ENCODE measurements at places on chromosomes 4 and X.

GRCh38 chr4:38769441-38769840 is 13.3 kb downstream of the TLR10 start:
- DNase-seq: no peak

DNA sequence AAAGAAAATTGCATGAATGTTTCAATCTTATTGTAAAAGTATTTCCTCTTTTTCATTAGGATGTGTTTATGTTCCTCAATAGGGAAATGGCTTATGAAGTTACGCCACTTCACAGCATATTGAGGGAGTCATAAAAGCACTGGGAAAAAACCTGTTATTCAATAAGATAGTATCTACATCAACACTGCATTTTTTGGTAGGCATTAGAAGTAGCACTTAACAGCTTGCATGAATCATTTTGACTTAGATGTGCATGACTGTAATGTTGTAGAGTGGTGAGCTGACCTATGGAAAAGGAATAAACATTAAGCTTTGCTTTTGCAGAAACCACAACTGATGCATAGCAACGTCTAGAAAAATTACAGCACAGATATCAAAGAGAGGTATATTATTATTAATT is 111.2 kb upstream of the GRXCR1 start:
- DNase-seq: no peak

DNA sequence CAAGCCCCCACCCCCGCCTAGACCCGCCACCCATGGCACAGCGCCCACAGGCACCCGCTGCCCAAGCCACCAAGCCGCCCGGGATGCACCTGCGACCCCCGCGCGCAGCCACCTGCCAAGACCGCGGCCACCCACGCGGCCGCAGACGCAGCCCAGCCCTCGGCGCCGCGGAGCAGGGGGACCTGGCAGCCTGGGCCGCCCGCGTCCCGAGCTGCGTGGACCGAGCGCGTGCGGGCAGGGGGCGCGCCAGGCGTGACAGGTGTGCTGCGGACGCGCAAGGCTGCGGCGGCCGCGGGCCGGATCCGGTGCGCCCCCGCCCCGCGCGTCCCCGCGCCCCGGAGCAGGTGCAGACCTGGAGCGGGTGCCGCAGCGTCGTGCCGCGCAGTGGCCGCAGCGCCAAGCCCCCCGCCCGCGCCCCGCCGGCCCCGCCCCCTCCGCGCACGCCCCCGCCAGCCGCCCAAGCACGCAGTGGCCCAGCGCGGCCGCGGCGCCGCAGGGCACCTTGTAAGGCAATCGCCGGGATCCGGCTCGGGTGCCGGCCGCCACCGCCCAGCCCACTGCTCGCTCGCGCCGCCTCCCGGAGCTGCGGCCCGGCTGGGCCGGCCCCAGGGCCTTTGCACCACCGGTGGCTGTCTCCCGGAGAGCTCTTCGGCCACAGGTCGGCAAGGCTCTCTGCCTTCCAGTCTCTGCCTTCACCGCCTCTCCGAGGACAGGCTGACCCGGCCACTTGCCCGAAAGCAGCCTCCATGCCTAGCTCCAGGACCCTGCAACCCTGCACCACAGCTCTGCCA is at the start of gene PNCK:
TSS of gene PNCK (minus strand) at position 386 of the 791 bp plus-strand sequence. CDS start 737 bp downstream, outside the sequence.
- no peak for DNase-seq

- DNase-seq: peak; percentile 9
Measured at GRCh38 chr4:34046580-34046979, 2197.7 kb downstream of the ARAP2 start.

DNA sequence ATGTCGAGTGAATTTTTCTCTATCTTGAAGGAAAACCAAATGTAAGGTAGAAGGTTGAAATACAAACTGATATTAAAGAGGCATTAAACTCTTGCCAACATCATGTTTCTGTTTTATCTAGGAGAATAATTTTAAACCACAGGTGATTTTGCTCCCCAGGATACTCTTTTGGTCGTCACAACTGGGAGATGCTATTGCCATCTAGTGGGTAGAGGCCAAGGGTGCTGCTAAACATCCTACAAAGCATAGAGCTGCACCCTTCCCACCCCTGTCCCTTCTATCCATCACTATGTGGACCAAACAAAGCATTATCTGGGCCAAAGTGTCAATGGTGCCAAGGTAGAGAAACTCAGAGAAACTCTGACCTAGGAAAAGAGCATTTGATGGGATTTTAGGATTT is 154.6 kb upstream of the MAGEB2 start:
- no peak for DNase-seq

GRCh38 chrX:17679820-17680219 is 57.5 kb upstream of the SCML1 start:
- DNase-seq: no peak

DNA sequence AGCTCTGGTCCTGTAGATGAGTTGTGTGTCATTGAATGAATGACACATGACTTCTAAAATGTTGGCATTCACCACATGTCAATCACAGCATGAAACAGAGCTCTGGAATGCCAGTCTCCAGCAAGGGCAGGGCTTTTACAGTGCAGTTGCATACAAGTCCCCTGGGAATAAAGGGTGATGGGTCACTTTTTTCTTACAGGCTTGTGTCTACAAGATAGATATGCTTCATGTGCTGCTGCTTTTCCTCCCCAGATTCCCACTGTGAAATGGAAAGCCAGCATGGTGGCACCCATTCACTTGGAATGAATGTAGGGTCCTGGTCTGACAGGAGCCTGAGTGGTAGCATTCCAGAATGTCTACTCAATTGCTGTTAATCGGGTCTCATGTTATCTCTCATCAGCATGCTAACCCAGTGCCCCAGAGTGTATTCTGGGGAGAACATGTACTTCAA is 159.1 kb upstream of the KIT start:
- peak; percentile 46 for DNase-seq

- DNase-seq: no peak
Measured at GRCh38 chr4:25454476-25454875, 77.4 kb downstream of the ANAPC4 start.

DNA sequence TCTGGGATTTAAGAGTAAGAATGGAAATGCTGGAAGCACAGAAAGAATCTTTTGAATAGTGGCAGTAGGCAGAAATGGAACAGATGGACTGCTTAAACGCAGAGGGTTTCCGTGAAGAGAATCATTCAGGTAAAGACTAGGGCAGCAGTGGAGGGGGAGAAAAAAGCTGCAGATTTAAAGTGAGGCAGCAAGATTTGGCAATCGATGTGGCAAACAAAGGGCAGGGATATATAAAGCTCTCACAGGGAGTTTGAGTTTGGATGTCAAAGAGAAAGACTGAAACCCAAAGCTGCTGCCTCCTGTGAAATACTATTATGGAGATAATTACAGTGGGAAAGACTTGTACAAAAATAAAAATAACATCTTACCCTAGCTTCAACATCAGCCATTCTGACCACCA is 384.0 kb downstream of the CENPC start:
- no peak for DNase-seq

DNA sequence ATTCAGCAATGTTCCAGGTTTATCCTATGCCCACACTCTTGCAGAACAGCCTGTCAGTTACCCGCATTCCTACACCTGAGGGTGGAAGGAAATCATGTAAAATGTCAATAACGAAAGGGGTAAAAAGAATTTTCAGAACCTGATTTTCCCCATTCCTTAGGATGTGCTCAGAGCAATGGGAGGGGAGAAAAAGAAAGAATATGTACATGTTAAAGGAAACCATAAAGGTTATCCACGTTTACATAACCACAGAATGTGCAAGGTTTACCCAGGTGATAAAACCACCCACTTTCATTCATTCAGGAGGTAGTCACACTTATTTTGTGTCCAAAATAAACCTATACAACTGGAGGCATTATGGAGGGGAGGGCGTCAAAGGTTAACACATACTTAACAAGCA is 335.5 kb downstream of the ZNF674 start:
- DNase-seq: no peak

- DNase-seq: no peak
Measured at GRCh38 chrX:19688426-19688825, 173.1 kb upstream of the MAP3K15 start.

- DNase-seq: no peak
Measured at GRCh38 chrX:13685126-13685763, 3.7 kb upstream of the RAB9A start.

DNA sequence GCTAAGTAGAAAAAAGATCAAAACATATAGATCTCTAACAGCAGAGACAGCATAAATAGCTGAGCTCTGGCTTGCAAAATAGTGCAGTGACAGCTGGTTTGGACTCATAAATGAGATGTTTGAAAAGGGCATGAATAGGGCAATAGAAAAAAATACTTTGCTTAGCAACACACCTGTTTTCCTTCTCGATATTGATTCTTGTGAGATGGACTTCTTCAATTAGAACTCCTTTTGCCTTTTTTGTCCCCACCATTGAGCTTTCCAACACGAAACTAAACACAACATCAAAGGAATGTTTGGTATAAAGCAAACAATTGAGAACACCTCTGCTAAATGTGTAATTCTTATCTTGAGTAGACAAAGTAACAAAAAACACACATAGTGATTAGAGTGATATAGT is 726.3 kb downstream of the RAPGEF2 start:
- no peak for DNase-seq
